Nucleus accumbens (tissue), 56 donors: ENCODE measurements at places on chromosomes 7 and 10.

DNA sequence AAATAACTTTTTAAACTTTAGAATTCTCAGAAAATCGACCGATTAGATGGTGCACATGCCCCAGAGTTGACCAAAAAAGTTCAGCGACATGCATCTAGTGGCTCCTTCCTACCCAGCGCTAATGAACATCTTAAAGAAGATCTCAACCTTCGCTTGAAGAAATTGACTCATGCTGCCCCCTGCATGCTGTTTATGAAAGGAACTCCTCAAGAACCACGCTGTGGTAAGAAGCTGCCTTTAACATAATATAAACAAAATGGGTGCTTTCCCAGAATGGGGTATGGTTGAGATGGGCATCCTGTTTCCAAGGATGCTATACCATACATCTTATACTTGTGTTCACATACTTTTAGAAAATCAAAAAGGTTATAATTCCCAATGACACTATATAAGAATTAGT lies 24.6 kb downstream of the GLRX3 start:
- no peak for DNase-seq

DNA sequence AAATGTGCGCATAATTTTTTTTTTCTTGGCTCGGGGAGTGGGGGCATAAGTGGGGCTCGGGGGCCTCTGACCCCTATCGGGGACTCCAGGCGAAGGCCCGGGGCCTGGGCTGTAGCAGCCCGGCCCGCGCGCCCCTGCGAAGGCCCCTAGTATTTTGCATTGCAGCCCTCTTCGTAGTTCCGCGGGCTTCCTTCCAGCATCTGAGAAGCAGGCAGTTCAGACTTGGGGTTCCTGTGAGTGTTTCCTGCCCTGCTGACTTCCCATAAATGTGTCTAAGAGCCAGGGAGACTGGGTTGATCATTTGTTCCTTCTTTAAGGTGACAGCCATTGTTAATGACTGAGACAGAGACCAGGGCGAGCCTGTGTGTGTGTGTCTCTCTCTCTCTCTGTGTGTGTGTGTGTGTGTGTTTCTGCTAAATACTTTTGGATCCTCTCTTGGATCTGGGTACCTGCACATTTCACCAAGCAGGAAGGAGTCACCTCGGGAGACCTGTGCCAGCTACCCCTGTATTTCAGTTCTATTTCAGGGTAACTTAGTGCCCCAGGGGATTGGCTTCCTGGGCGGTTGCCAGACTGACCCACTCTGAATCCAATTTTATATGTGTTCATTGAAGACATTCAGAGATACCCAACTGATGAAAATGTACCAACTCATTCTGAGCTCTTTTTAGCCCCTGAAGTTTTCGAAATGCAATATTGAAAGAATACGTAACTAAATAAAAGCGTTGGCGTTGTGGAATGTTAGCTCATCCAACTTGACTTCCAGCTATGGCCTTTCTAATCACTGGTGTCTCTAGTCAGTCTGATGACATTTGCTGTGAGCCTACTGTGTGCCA lies 805 bp downstream of the MSRB2 start:
- peak; percentile 18 for DNase-seq

GRCh38 chr7:13832346-13832745 lies 157.1 kb downstream of the ETV1 start:
- DNase-seq: no peak

DNA sequence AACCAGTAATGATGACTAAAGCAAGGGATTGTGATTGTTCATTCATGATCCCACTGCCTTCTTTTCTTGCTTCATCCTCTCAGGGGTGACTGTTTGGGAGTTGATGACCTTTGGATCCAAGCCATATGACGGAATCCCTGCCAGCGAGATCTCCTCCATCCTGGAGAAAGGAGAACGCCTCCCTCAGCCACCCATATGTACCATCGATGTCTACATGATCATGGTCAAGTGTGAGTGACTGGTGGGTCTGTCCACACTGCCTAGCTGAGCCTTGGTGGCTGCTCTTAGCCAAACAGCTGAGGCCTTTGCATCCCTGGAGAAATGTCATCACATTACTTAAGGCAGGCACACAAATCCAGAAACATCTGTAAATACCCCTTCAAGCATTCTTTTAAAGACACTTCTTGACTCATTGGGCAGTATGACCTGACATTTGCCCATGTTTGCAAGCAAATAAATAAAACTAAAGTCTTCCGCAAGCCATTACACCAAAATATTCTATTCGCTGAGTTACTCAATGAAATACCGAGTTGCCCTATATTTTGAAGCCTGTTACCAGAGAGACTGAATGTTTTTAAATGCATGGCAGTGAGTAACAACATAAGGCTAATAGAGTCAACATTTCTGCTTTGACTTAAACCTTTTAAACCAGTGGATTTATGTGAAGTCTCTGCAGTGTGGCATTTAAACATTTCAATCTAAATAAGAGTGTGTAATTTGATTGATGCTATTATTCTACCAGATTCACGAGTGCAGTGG lies 166.3 kb upstream of the LANCL2 start:
- DNase-seq: no peak

GRCh38 chr10:56298941-56299340 lies 62.1 kb downstream of the ZWINT start:
- DNase-seq: no peak

DNA sequence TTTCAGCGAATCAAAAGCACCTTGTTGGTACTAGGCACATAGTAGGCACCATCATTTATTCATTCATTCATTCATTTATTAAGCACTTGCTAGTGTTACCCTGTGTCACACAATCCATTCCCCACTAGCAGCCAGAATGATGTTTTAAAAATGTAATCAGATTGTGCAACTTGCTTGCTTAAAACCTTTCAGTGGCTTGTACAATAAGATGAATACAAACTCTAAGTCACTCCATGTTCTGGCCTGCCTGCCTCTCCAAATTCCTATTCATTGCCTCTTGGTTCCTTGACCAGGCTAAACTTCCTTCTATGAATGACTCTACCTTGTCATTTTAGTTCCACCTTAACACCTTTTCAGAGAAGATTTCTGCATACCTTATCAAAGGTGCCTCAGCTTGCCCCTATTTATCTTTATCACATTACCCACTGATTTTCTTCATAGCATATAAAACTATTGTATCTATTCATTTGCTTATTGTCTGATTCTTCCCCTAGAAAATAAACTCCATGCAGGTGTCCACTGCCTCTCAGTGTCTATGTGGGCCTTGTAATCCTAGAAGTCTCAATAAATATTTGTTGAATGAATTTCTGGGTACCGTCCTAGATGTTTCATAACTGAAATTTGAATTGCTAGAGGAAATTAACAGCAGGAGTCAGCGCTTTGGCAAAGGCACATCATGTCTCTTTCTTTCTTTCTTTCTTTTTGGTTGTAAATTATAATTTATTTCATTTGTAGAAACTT lies 169.5 kb downstream of the TMEM26 start:
- no peak for DNase-seq

- no peak for DNase-seq
These were observed 435.4 kb downstream of the KIF20B start for GRCh38 chr10:90136731-90137316.
